ENCODE measurements at places on chromosomes 12 and 14.

- DNase-seq, result no peak
Observed at GRCh38 chr12:116087399-116087798, 190.1 kb downstream of the MED13L start.

- DNase-seq, result no peak
Observed at GRCh38 chr14:61591862-61592261, 103.5 kb upstream of the HIF1A start.

- no peak for DNase-seq
Observed at GRCh38 chr12:94225506-94225905, 77.1 kb downstream of the PLXNC1 start.

DNA sequence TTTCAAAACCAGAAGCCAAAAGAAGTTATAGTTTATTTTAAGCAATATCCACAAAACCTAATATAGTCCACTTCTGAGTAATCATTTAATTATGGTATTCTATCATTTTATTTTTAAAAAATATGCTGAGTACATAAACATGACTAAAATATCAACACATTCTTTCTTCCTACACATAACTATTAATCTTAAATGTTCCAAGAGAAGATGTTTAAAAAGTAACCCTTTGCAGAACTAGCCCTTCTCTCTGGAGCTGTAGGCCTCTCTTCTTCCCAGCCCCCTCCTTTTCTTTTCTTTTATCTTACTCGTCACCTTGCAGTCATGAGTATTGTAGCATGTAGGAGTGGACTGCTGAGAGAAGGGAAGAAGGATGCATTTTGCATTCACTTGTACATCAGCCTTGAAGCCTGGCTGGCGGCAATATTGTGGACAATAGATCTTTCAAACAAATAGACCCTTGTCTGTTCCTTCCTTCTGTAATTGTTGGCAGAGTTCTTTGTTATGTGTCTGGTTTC lies 941.9 kb downstream of the NRXN3 start:
- no peak for DNase-seq

DNA sequence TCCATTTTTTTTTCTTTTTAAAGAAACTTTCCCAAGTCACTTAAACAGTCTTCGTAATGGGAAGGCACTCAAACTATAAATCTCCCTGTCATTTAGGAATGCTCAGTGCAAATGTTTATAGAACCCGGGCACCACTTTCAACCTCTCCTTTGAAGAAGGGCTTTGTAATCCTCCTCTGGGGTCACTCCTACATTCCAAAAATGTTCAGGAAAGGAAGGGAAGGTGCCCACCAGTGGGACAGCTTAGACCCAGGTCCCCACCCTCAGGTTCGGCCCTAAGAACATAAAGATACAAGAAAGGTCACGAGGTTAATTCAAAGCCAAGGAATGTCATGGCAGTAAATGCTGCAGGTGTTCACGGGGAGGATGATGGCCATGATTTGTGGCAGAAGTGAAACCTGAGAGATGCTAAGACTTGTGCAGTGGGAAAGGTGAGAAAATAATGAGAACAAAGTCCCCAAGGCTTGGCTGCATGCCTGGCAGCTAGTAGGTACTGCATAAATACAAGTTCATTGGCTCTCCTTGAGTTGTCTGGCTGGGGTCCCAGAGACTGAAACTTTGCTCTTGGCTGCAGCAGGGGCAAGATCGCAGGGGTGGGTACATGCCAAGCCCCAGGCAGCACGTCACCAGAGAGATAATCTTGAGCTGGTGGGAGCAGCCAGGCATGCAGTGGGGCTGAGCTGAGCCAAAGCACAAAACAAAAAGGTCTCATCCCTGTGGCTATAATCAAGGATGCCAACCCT lies 21.1 kb downstream of the KRT18 start:
- DNase-seq, result no peak

DNA sequence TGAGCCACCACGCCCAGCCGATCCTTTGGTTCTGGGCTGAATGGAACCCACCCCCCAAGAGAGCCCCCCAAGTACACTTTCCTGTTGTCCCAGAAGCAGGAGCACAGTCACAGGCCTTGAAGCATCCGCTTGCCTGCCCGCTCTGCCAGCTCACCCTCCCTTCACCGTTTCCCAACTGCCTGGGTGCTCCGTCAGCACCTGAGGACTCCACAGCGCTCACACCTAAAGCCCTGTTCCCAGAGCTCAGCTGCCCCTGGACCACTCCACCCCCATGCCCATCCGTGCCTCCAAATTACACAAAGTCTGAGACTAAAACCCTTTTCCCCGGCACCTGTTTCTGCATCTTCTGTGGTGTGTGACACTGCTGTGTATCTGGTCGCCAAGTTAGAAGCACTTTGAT lies 44.3 kb upstream of the TRAF3 start:
- no peak for DNase-seq

DNA sequence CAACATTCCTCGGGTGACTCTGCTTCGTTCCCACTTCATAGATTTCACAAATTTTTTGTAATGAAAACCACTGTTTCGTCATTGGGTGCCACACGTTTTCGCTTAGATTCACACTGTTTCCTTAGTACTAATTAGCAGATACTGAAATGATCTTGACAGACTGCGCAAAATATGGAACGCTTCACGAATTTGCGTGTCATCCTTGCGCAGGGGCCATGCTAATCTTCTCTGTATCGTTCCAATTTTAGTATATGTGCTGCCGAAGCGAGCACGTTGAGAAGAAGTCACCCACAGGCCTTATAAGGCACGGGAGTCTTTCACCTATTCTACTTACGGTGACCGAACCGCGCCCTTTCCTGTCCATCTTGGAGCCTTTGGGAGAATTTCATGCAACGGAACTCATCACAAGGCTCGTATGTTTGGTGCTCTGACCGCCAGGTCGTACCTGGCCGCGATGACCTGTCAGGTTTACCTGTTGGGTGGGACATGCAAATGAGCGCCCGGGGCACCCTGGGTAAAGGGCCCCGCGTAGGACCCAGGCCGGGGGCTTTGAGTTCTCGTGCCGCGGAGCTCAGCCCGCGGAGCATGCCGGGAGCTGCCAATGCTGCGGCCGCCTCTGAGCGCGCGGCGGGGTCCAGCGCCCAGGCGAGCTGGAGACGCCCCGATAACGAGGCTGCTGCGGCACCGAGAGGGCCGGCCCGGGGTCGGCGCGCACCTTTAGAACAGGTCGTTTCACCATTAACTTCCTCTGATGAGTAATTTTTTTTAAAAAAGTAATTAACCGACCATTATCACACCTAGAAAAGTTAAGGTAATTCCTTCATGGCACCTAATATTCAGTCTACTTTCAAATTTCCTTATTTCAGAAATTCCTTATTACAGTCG lies at the start of gene RNU6-8:
Gene RNU6-8 (minus strand): TSS at position 272 of the 885 bp plus-strand sequence.
- peak; percentile 98 for DNase-seq

GRCh38 chr12:53791735-53792326 lies 40.1 kb upstream of the CISTR start:
- peak; percentile 77 for DNase-seq

GRCh38 chr12:50110127-50110761 lies 1.8 kb upstream of the COX14 start:
- peak; percentile 84 for DNase-seq

GRCh38 chr12:85588221-85588620 lies 248.0 kb downstream of the RASSF9 start:
- DNase-seq, result no peak

- peak; percentile 51 for DNase-seq
Observed at GRCh38 chr12:1812650-1813302, 7.6 kb upstream of the LRTM2 start.

DNA sequence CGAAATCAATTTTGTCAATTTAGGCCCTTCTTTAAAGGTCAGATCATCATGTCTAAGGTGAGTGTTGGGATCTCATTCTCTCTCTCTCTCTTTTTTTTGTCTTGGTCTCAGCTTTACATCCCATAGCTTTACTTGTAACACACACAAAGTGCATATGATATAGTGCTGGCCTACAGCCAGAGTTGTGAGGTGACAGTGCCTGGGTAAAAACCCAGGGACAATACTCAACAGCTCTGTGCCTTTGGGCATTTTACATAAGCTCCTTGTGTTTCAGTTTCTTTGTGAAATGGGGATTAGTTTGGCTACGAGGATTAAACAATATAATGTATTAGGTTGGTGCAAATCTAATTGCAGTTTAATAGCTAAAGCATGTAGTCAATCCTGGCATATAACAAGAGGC lies 40.2 kb downstream of the GRIP1 start:
- no peak for DNase-seq

DNA sequence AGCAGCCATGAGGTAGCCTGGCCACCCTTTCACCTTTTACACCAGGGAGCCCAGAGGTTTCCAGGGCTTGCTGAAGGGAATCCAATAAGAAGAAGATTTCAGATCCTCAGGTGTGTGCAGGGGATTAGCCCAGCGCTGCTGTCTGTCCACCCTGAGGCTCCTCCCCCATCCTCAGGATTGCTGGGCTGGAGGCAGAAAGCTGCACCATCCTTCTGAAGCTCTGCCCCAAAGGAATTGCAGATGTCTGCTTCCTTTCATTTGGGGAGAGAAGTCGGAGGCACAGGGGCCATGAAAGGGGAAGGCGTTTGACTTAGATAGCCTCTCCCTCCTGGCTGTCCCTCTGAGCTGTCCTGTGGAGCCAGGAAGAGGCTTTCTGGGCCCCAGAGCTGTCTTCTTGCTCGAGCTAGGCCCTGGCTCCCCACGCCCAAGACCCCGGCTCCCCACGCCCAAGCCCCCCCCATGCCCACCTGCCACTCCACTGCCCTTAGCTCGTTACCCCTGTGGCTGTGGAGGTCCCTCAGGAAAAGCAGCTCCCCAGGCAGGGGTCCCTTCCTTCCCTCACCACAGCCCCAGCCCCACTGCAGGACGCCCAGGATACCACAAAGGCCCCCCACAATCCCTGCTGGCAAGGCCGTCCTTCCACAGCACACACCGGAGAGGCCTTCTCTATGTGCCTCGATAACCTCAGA lies 359.0 kb downstream of the CACNA1C start:
- DNase-seq, result no peak

- peak; percentile 93 for DNase-seq
Observed at GRCh38 chr12:80778005-80778541, 61.4 kb downstream of the MYF5 start.

DNA sequence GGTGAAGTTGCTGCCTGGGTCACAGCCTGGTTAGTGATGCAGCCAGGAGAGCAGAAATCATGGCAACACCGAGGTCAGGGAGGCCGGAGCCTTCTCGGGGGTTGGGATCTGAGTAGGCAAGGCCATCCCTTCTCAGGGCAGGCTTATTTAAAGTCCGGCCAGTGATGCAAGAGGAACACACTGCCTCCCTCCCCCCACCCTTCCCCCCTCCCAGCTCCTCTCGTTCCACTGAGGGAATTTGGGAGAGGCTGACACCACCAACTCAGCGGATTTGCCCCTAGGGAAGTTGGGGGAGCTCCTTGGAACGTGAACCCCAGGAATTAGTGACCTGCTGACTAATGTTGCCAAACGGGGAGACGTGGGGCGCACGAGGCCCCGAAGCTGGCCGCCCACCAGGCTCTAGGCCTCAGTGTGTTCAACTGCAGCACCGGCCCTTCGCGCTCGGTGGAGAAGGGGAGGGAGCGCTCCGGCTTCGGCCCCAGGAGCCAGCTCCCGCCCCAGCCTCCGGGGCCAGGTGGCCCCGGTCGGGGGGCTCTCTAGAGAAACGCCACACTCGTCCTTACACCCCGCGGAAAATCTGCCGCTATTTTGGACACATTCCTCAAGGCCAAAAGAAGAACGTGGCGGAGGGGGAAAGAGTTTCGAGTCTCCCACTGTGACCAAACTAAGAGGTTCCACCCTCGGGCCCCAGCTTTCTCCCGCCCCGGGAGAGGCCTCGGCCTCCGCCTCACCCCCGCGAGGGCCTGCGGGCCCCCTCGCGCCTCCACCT lies 1.6 kb downstream of the CTDSP2 start:
- DNase-seq, result peak; percentile 51

DNA sequence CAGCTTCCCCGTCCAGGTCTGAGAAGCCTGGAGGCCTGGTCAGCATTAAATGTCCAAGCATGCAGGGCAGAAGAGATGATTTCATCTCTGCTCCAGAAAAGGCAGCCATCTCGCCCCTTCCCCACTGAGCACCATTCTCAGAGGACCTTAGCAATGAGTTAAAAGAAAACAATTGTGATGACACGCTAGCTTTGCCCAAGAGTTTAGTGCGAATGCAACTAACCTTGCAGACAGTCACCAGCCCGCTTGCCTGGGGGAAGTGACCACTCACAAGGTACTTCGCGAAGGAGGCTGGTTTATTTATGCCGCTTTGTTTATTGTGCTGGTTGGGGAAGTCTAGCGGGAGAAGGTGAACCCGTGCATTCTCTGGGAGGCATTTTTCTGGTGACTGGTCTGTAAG lies 170.7 kb downstream of the RBM19 start:
- no peak for DNase-seq

GRCh38 chr14:82626156-82627066 lies 1092.8 kb upstream of the SEL1L start:
- DNase-seq, result no peak

DNA sequence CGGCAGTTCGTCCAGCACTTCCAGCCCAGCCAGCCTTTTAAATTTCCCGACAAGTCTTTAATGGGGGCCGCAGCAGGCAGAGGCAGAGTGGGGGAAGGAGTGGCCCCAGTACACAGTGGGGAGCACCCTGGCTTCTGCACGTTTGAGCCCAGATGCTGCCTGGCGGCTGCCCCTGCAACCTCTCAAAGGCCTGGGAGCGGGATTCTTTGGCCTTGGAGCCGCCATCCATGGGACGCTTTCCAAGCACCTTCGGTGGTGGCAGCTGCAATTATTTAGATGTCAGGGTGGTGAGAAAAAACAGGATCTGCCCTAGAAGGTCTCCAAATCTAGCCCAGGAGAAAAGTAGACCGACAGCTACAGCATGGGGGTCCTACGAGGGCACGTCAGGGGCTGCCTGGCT lies 46.0 kb downstream of the FAM222A start:
- DNase-seq, result no peak

GRCh38 chr14:105030194-105030593 lies 9.3 kb upstream of the CDCA4 start:
- no peak for DNase-seq

DNA sequence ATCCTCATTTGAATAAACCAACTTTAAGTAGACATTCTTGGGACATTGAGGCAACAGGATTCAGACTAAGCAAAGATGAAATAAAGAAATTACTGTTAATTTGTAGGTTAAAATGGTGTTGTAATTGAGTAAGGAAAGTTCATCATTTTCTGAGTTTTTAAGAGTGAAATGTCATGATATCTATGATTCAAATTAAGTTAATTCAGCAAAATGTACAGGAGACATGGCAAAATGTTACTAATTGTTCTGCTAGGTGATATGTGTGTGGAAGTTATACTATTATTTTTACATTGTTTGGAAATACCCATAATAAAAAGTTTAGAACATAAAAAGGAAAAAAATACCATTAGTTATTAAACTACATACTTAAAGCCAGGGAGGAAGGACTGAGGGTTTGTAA lies 55.0 kb upstream of the EGLN3 start:
- no peak for DNase-seq

Measured in Karpas-422 (cell line).